ENCODE measurements at places on chromosomes 4 and X.

- no peak for DNase-seq
- H3K36me3 ChIP-seq = no peaks in the 10 kb centered on the region
- H3K27me3 ChIP-seq = peaks cover 6% of the 10 kb centered on the region
- no peak overlapping the region for H3K27ac ChIP-seq
Measured at GRCh38 chrX:50779694-50780093, 34.3 kb downstream of the SHROOM4 start.

DNA sequence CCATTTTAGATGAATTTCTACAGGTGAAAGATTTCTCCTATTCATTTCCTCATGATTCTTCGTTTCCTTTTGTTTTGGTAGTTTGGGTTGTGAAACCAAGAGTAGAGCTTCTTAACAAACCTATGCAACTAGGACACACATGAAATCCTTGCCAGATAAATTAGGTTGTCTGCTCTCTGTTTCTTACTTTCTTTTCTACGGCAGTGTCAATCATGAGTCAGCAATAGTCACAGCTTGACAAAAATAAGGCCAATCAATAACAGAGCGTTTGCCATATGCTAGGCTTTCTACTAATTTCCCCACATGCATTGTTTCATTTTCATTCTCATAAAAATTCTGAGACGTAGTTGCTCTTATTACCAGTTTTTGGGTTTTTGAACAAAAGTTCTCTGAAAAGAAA lies 20.3 kb downstream of the CLRN2 start:
- no peak for DNase-seq
- H3K27me3 ChIP-seq = peaks cover 3% of the 10 kb centered on the region
- H3K27ac ChIP-seq = no peak overlapping the region
- no peak overlapping the region for H3K4me3 ChIP-seq

DNA sequence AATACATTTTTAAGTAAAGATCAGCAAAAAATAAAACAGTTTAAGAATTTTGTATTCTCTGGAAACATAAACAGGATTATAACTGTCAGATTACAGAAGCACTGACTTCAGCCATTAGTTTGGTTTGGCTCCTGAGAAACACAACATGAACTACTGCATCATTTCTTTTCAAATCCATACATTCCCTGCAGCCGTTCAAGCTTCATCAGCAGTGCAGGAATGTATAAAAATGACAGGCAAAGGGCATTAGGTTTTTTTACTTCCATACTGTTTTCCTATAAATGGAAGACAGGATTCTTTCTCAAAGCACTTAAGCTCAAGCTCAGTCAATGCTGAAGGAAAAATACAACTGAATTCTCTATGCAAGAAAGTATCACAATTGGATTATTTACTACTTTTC lies 4.2 kb upstream of the MAB21L2 start:
- no peak for DNase-seq
- no peak overlapping the region for H3K27ac ChIP-seq
- H3K27me3 ChIP-seq = no peaks in the 10 kb centered on the region
- H3K36me3 ChIP-seq = peaks cover 15% of the 10 kb centered on the region
- H3K4me1 ChIP-seq = peaks cover 8% of the 10 kb centered on the region

GRCh38 chr4:14917298-14917633 lies 85.0 kb upstream of the CPEB2 start:
- DNase-seq = no peak
- H3K27me3 ChIP-seq = peaks cover 10% of the 10 kb centered on the region
- H3K36me3 ChIP-seq = no peaks in the 10 kb centered on the region
- no peaks in the 10 kb centered on the region for H3K4me1 ChIP-seq
- no peak overlapping the region for H3K4me3 ChIP-seq

DNA sequence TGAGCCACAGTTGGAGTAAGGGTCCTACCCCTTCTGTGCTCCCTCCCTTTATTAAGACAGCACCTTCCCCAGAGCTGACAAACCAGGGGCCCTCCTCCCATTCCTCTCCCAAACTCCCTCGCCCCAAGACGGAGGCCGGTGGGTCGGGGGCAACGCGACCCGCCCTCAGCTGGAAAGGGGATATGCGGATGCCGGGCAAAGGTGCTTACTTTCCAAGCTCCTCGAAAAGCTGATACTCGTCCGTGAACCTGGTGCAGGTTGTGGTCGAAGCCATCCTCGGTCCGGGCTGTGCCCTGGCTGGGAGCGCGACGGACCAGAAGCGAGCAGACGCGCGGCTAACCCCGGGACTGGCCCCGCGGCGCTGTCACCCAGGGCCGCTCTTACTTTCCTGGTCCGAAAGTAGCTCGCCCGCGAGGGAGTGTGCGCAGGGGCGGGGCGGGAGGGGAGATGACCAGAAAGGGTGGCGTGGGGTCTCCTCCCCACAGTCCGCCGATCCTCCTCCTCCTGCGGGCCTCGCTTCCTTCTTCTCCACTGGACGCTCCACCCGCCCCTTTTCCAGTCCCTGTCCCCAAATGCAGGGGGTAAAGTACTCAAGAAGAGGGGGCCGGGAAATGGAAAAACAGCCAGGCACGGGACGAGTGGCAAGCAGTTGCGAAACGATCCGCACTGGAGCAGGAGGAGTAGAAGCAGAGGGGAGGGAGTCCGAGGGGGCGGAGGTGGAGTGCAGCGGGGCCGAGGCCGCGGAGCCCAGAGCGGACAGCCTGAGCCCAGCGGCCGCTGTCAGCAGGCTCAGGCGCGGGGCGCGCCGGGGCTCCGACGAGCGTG lies 531 bp downstream of the CAMK2D start:
- peak overlapping the region; percentile 99 for H3K4me3 ChIP-seq
- DNase-seq = no peak
- no peaks in the 10 kb centered on the region for H3K27me3 ChIP-seq
- H3K36me3 ChIP-seq = no peaks in the 10 kb centered on the region

DNA sequence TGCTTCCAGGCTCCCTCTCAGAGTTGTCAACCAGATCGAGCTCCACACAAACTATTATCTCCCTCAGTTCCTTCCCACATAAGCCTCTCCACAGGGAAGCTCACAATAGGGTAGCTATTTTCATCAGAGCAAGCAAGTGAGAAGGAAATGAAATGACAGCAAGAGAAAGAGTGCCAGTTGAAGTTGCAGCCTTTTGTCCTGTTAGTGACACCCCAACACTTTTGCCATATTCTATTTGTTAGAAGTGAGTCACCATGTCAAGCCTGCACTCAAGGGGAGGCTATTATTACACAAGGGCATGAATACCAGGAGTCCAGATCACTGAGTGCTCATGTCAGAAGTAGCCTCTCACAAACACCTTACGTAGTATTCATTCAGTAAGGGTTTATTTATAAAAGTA lies 266.3 kb upstream of the NOCT start:
- H3K36me3 ChIP-seq = peaks cover 7% of the 10 kb centered on the region
- no peak overlapping the region for H3K4me3 ChIP-seq
- H3K27ac ChIP-seq = no peak overlapping the region
- H3K4me1 ChIP-seq = no peaks in the 10 kb centered on the region
- peaks cover 19% of the 10 kb centered on the region for H3K27me3 ChIP-seq

- no peaks in the 10 kb centered on the region for H3K27me3 ChIP-seq
- H3K36me3 ChIP-seq = peaks cover 5% of the 10 kb centered on the region
- no peaks in the 10 kb centered on the region for H3K4me1 ChIP-seq
- no peak overlapping the region for H3K27ac ChIP-seq
Measured at GRCh38 chrX:21469071-21469470, 94.9 kb downstream of the CNKSR2 start.

DNA sequence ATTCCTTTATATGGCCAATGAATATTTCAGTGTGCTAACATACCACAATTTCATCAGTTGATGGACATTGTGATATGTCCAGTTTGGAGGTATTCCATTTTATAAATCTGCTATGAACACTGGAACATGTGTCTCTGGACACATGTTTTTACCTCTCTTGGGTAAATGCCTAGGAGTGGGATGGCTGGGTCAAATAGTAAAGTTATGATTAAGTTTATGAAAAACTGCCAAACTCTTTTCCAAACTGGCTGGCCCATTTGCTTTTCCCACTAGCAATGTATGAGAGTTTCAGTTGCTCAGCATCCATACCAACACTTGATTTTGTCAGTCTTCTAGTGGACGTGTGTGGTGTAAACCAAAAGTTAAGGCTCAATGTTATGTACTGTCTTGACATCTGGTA lies 40.5 kb downstream of the CEP44 start:
- no peak for DNase-seq
- no peaks in the 10 kb centered on the region for H3K27me3 ChIP-seq
- no peaks in the 10 kb centered on the region for H3K4me1 ChIP-seq

DNA sequence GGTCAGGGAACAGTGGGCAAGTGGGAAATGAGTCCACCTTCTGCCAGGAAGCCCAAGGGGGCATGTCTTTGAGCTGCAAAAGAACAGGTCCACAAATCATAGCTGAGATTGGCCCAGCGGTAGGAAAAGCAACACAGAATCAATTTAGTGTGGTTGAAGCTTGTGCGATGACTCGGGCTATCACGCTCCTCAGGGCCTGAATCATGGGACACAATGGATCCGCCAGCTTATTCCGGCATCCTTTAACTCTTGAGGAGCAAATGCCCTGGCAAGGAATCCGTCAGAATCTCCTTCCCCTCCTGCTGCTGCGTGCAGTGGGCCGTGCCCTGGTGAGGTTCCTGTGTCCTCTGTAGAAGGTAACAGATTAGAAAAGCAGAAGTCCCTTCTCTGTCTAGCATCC lies 98.0 kb downstream of the RELL1 start:
- H3K4me3 ChIP-seq = no peak overlapping the region
- no peaks in the 10 kb centered on the region for H3K4me1 ChIP-seq
- no peaks in the 10 kb centered on the region for H3K36me3 ChIP-seq

DNA sequence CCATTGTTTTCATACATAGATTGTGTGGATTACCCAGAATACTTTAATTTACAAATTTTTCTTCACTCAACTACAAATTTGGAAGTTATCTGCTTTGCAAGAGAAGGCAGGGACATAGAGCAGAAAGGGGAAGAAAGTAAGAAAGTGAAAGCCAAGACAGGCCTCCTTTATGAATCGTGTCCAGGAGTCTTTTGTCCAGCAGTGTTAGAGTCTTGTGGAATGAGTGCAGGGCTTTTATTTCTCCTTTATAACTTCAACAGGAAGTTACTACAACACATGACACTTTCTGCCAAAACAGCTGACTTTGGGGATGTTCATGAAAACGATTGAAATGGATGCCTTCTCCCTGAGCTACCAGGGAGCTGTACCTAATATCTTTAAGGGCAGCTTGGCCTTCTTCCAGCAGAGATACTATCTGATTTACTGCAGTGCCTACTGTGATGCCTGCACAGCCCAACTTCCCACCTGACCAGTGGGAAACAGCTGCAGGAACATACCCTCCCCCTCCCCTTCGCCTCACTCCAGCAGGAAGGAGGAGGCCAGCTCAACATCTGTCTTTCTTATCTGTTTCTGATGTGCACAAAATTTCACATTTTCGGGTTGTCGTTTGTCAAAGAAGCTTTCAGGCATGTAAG lies 557.7 kb upstream of the SLIT2 start:
- H3K4me3 ChIP-seq = no peak overlapping the region
- H3K4me1 ChIP-seq = no peaks in the 10 kb centered on the region
- H3K27ac ChIP-seq = no peak overlapping the region

GRCh38 chr4:106584337-106584989 lies 215.9 kb upstream of the GIMD1 start:
- no peak overlapping the region for H3K27ac ChIP-seq
- no peak for DNase-seq
- H3K4me1 ChIP-seq = no peaks in the 10 kb centered on the region
- no peak overlapping the region for H3K4me3 ChIP-seq

- peaks cover 4% of the 10 kb centered on the region for H3K4me1 ChIP-seq
- peak overlapping the region; percentile 97 for H3K27ac ChIP-seq
- peak; percentile 12 for DNase-seq
- H3K27me3 ChIP-seq = no peaks in the 10 kb centered on the region
Measured at GRCh38 chrX:149937871-149938426, 342 bp downstream of the EOLA2 start.

DNA sequence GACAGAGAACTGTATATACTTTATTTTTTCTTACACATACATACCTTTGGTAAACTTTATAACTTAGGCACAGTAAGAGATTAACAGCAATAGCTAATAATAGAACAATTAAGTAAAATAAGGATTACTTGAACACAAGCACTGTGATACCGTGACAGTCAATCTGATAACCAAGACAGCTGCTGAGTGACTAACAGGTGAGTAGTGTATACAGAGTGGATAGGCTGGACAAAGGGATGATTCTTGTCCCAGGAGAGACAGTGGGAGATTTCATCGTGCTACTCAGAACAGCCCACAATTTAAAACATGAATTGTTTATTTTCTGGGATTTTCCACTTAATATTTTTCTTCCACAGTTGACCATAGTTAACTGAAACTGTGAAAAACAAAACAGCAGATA lies 411.8 kb downstream of the PPP1R2C start:
- H3K27ac ChIP-seq = no peak overlapping the region
- H3K36me3 ChIP-seq = peaks cover 4% of the 10 kb centered on the region
- H3K4me3 ChIP-seq = no peak overlapping the region
- no peak for DNase-seq

All from naive thymus-derived CD8-positive, alpha-beta T cell (primary cell).